AML-193 (cell line): ENCODE measurements at places on chromosomes 3 and 15.
A peak's percentile ranks its signal among the peaks of the same experiment; 100 is the strongest.

GRCh38 chr3:131735116-131735515, 232.3 kb upstream of the MRPL3 start:
- DNase-seq = no peak

DNA sequence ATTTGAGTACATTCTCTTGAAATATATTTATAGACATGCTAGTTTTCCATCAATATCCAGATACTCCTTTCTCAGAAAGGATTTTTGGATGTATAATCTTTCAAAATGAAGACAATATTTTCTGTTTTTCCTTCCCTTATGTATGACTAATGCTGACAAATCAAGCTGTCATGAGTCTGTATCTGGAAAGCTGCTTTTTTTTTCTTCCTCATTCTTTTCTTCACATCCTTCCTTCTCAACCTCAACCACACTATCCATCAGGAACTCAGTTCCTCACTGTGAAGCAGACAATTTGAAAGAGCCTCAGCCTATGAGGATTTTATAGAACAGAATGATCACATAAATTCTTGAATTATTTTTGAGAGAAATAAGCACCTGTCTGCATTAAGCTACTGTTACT, 335.9 kb upstream of the EPHA6 start:
- DNase-seq = no peak

- peak; percentile 61 for DNase-seq
Observed at GRCh38 chr3:128075522-128076482, 23.6 kb downstream of the SEC61A1 start.

- DNase-seq = peak; percentile 26
Observed at GRCh38 chr15:80778964-80779657, at the start of gene CEMIP. TSS of gene CEMIP (plus strand) at chr15:80779370. CDS start at chr15:80873880, 94,510 bp downstream.

DNA sequence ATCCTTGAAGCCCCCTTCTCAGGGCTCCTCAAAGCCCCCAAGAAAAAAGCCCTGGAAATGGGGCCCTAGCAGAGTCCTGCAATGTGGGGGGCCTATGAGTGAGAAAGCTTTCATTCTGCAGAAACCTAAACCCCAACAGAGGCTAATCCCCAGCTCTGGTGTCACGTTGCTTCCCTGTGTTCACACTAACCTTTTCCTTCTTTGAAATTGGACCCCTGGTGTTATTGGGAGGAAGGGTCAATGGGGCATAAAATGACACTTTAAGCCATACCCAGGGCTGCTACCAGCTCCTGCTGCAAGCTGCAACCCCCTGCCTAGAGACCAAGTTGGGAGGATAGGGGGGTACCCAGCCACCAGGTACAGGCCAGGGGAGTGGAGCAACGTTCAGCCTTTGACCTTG, 2.1 kb downstream of the CYP1A2 start:
- no peak for DNase-seq

GRCh38 chr15:41438206-41438605, 21.3 kb downstream of the RTF1 start:
- no peak for DNase-seq

- DNase-seq = no peak
Observed at GRCh38 chr15:57375827-57376695, at the start of gene CGNL1. TSS of gene CGNL1 (plus strand) at chr15:57376505. CDS start at chr15:57438000, 61,495 bp downstream.

DNA sequence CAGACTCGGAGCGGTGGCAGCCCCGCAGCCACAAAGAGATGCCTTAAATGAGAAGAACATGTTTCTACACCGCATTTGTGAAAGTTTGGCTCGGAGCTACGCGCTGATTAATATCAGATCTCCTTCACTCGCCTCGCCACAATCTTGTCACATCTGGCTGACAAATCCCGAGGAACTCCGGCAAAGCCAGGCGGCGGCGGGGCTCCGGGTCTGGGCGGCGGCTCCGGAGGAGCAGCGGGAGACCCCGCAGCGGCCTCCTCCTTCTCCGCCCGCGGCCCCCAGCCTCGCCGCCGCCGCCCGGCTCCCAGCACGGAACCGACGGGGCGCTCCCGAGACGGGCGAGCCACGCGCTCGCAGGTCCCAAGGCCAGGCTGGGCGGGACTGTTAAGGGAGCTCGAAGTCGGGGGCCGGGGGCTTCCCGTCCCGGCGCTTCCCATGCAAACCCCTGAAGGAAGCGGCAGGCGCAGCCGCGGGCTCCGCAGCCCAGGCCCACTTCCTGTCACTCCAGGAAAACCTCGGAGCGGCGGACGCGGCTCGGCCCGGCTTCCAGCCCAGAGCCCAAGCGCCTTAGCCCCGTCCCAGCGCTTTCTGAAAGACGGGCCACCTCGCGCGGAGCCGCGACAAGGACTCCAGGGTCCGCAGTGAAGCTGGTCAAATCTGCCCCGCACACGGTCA, 1.2 kb downstream of the BNC1 start:
- no peak for DNase-seq

- DNase-seq = no peak
Observed at GRCh38 chr3:138336454-138336999, 6.9 kb upstream of the NME9 start.

- DNase-seq = no peak
Observed at GRCh38 chr3:41129731-41130130, 69.6 kb upstream of the CTNNB1 start.

DNA sequence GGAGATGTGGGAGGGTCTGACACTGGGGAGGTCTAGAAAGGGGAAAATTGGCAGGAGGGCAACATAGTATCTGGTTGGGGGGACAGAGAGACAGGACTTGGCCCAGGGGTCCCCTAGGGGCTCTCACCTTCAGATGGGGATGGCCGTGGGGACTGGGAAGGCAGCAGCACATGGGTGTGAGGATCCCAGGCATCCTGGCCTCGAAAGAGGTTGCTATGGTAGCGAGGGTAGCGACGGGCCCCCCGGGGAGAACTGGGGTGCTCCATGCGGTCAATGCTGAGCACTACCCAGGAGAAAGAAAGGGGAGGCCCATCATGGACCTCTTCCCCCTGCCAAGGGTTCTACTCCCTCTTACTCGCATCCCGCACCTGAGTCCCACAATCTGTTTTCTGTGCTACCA, 12.5 kb upstream of the SLC26A6 start:
- no peak for DNase-seq

DNA sequence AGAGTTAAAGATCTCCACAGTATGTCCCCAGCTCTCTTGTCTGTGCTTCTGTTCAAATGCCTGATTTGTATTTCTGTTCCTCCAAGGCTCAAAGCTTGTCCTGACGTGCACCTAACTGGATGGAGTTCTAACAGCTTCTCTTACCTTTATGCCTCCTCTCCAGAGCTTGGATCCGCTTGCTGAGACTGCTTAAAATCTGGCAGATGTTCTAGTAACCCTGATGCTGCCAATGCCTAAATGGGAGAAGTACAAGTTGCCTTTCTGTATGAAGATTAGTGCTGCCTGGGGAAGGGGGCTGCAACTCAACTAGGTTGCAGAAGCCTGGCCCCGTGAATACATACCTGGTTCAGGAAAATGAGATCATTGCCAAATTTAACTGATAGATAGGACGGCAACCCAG, 354.5 kb upstream of the KCNMB2 start:
- no peak for DNase-seq

- no peak for DNase-seq
Observed at GRCh38 chr3:159803459-159803858, 185.2 kb upstream of the IL12A start.

DNA sequence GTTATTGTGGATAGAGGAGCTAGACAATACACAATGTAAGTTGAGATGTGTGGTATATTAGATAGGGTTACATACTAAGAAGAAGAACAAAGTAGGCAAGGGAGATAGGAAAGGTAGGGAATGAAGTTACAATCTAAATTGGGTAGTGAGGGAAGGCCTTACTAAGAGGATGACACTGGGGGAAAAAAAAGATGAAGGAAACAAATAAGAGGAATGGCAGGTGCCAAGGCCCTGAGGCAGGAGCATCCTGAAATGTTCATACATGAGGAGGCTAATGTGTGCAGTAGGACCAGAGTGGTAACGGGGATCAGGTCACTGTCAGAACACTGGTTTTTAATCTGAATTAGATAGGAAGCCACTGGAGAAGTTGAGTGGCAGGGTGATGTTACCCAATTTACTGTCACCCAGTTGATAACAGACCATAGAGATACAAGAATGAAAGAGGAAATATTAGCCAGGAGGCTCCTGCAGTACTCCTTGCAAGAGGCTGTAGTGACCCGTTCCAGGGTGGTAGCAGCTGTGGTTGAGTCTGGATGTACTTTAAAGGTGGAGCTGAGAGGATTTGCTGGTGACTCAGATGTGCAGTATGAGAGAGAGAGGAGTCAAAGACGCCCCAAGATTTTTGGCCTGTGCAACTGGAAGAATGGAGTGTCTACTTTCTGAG, 14.4 kb downstream of the RTP1 start:
- DNase-seq = no peak

DNA sequence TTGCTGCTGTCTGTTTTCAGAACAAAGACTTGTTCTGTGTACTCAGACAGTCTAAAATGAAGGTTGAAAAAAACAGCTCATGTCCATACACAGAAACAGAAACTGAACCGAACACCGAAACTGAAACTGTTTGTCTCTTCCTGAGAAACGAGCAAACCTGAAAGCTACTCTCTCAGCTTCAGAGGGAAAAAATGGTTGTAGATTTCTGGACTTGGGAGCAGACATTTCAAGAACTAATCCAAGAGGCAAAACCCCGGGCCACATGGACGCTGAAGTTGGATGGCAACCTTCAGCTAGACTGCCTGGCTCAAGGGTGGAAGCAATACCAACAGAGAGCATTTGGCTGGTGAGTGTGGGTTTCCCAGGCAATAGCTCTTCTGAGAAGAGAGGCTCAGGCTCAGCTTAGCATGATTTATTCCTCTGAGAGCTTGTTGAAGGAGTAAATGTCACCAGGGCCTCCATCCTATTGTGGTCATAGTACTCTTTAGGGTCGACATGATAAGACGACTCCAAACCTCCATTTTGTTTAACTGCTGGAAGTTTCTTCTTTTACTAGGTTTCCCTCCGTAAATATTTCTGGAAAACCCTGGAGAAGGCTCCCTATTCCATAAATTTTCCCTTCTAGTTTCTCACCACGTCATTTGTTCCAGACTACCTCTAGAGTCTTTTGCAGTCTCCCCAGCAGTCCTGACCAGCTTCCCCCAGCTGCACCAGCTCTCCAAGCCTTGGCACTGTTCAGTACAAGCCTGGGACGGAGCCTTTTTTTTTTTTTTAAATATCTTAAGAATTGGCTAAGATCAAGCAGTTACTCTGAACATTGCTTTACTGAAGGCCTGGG, at the start of gene RTP4:
Gene RTP4, plus strand, starts transcription at position 135 of the 838 bp plus-strand sequence. Its CDS starts 57 bp downstream, at position 192.
- DNase-seq = peak; percentile 42

DNA sequence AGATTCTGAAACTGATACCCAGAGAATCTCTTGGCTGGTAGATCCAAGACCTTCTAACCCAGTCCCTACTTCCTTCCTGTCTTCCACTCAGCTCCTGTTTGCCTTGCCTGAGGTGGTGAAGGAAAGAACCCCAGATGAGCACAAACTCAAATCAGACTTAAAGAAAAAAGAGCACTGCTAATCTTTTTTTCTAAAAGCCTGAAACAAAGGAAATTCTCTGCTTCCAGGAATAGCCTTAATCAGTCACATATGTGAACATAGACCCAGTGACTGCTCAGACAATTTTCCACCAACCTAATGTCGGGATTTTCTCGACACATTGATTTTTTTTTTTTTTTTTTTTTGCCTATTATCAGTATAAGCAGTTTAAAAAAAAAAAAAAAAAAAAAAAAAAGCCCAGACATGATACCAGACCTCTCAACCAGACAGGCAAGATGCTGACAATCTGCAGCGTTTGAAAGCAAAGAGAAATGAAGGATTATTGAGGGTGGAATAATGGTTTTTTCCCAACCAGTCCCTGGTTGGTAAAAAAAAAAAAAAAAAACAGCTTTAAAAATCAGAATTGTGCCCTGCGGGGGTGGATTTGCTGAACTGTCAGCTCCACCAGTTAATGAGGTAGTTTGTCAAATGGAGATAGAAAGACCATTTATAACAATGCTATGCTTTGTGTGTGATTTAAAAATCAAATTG, 256.8 kb upstream of the RARB start:
- DNase-seq = no peak

GRCh38 chr15:101250341-101250831, 1.5 kb downstream of the CHSY1 start:
- DNase-seq = no peak

- DNase-seq = no peak
Observed at GRCh38 chr15:92883876-92884435, 16.2 kb upstream of the CHD2 start.

- no peak for DNase-seq
Observed at GRCh38 chr3:40465456-40465855, 8.3 kb downstream of the RPL14 start.

- peak; percentile 37 for DNase-seq
Observed at GRCh38 chr15:84616235-84616634, 15.4 kb downstream of the ZSCAN2 start.

DNA sequence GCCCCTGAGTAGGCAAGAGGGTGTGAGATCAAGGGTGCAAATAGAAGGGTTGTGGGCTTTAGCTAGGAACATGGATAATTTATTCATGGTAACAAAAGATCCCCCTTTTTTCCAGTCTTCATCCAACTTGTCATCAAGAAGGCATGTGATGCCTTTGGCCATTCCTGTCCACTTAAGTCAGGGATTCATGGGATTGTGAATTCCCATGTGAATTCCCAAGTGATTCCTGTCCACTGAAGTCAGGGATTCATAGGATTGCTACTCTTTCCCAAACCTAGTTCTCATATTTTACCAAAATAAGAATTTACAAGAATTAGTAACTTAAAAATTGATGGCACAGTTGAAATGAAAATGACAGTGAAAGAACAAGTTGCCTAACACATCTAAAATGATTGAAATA, 40.8 kb downstream of the HMG20A start:
- DNase-seq = no peak

GRCh38 chr3:185037801-185038200, 115.1 kb downstream of the C3orf70 start:
- DNase-seq = no peak

GRCh38 chr3:14859880-14860279, 41.1 kb downstream of the FGD5 start:
- no peak for DNase-seq

GRCh38 chr3:29339016-29339833, 58.4 kb downstream of the RBMS3 start:
- DNase-seq = no peak

DNA sequence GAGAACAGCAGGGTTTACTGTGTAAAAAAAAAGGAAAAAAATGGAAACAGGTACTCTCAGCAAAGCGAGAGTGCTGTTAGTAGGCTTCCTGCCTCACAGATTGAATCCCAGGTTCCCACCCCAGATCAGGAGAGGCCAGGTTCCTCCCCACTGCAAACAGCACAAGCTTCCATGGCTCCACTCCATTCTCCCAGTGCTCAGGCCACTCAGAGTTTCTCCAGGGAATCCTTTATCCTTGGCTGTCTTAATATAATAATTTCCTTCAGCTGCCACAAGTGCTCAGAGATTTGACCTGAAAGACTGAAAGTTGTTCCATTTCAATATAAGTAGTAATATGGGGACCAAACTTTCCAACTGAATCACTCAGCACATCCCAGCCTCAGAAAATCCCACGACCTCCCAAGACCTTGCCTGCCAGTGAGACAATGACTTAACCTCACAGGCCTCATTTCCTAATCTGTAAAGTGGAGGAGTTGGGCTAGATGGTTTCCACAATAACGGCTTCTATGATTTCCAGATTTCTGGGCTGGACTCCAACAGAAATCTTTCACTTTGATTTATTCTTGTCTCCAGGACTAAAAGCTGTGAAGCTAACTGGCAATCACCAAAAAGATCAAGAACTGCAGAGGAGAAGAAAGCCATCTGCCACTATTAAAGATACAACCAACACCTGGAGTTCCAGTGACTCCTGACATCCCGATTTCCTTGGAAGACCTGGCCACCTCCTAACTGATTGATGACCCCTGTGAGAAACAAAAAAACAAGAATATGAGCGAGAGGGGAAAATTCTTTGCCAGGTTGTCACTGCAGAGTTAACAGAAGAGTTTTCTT, 289.5 kb downstream of the NEK10 start:
- DNase-seq = no peak

GRCh38 chr3:194772241-194773000, 86.7 kb downstream of the FAM43A start:
- no peak for DNase-seq

- no peak for DNase-seq
Observed at GRCh38 chr3:186708983-186709679, 8.0 kb upstream of the KNG1 start.
